Activated CD4-positive, alpha-beta memory T cell treated with anti-CD3 and anti-CD28 coated beads for 36 hours (primary cell): ENCODE measurements at places on chromosomes 3 and 15. TPM values are rescaled to one million over a fixed set of nuclear protein-coding genes. Genes with fewer than 3 reads are reported as not detected.

GRCh38 chr15:40088929-40089755 is 19.5 kb downstream of the BMF start:
- H3K4me3 ChIP-seq, result no peak overlapping the region
- peaks cover 10% of the 10 kb centered on the region for H3K27me3 ChIP-seq
- no peak overlapping the region for H3K27ac ChIP-seq
- no peaks in the 10 kb centered on the region for H3K36me3 ChIP-seq

DNA sequence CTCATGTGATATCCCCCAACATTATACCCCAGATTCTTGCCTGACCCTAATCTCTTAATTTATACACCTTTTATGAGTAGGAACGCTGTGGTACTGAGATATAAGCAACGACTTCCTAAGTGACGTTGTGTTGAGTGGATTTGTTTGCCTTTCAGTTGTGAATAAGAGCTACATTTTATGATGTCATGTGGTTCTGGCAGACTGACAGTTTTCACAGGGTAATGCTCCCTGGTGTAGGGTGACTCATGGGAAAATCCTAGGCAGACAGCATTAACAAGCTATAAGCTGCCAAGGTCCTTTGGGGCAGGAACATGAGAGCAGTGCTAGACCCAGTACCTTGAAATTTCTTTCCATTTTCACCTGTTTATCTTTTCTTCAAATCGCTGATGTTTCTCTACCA is 11.2 kb downstream of the C3orf52 start:
- peaks cover 21% of the 10 kb centered on the region for H3K4me1 ChIP-seq
- H3K27me3 ChIP-seq, result no peaks in the 10 kb centered on the region
- peak; percentile 49 for DNase-seq

The LXN gene
- 8.1 TPM for total RNA-seq

- peaks cover 12% of the 10 kb centered on the region for H3K4me1 ChIP-seq
- no peaks in the 10 kb centered on the region for H3K36me3 ChIP-seq
- no peaks in the 10 kb centered on the region for H3K27me3 ChIP-seq
- DNase-seq, result no peak
- H3K4me3 ChIP-seq, result no peak overlapping the region
Observed at GRCh38 chr3:53075743-53076140, 29.9 kb upstream of the SFMBT1 start.

The TMEM212 gene
- not detected for total RNA-seq

- H3K4me1 ChIP-seq, result no peaks in the 10 kb centered on the region
- no peak overlapping the region for H3K27ac ChIP-seq
- DNase-seq, result no peak
- no peak overlapping the region for H3K4me3 ChIP-seq
- no peaks in the 10 kb centered on the region for H3K36me3 ChIP-seq
Observed at GRCh38 chr3:78368636-78369345, 1328.9 kb downstream of the ROBO2 start.

DNA sequence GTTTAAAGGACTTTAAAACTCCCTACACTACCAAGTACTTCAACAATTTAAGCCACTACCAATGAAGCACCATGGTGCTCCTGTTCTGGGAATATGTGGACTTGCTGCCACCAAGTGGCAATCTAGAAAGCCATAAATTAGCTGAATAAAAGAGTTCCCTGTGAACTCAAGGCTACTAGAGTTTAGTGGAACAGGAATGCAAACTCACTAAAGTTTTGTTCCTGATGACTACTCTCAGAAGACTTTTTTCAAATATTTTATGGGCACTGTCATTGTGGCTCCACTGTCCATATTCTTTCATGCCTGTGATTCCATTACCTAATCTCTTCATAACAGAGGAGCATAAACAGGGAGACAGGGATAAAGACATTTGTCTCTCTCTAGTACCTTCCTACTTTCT is 63.9 kb downstream of the TMCC1 start:
- H3K4me3 ChIP-seq, result no peak overlapping the region
- no peak overlapping the region for H3K27ac ChIP-seq
- DNase-seq, result peak; percentile 31

DNA sequence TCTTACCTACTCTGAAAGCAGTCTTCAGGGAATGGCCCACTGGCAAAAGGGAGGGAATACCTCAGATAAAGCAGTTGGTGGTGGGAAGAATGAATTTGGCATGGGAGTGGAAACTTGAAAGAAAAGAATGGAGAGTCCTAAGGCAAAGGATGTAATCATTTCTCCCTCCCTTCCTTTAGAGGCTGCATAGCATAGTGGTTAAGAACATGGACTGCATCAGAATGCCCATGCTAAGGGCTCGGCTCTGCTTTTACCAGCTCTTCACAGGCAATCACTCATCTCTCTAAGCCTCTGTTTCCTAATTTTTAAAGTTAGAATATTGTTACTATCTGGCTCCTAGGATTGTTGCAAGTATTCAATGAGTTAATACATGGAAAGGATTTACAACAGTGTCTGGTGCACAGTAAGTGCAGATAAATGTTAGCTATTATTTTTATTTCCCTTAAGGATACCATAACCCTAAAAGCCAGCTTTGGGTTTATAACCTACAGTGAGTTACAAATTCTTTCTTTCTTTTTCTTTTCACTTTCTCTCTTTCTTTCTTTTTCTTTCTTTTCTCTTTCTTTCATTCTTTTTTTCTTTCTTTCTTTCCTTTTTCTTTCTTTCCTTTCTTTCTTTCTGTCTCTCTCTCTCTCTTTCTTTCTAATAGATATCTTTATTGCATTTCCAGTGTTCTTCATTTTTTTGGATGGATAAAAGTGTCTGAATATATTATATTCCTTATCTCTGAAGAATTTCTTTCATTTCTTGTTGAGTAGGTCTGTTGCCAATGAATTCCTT is 23.6 kb downstream of the VEPH1 start:
- no peak overlapping the region for H3K27ac ChIP-seq
- DNase-seq, result no peak
- no peaks in the 10 kb centered on the region for H3K36me3 ChIP-seq
- no peak overlapping the region for H3K4me3 ChIP-seq

DNA sequence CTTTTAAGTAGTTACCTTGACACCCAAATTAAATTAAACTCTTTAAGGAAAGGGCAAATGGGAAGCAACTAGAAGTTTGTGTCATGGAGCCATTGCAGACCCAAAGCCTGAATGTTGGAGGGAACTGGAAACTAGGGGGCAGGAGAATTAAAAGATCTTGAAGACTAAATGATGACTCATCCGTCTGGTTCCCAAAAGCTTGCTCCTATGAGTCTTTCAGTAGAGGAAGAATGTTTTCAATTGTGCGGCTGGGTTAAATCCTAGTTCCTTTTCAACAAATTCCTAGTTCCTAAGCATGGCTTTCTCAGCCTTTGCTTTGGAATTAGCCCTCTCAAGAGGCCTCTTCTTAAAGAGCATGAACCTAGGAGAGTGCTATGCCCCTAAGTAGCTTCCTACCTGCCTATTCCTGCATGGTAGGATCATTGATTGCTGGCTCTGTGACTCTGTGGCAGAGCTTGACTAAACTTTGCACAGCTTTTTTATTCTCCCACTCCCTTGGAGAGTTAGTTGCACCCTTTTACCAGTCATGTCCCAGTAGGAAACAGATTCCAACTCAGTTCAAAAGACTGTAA is 17.7 kb downstream of the CLEC3B start:
- H3K4me3 ChIP-seq, result no peak overlapping the region
- H3K4me1 ChIP-seq, result peaks cover 16% of the 10 kb centered on the region
- H3K27me3 ChIP-seq, result peaks cover 10% of the 10 kb centered on the region
- DNase-seq, result no peak

DNA sequence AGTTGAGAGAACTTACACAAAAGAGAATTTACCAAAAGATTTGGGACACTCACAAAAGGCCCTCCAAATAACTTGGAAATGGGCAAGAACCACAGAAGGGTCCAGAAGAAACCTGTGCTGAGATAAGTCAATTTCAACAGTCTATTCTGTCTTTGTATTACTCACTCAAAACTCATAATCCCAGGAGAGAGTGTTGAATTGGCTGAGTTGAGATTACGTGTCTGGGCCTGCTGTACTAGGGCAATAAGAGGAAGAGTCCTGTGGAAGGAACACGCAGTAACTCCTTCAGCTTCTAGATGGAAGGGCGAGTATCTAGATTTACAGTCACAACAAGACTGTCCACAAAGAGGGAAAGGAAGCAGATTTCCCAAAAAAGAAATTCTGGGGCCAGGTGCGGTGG is 42.5 kb upstream of the DYNC1LI1 start:
- no peaks in the 10 kb centered on the region for H3K4me1 ChIP-seq
- H3K27ac ChIP-seq, result no peak overlapping the region
- H3K27me3 ChIP-seq, result peaks cover 6% of the 10 kb centered on the region
- H3K4me3 ChIP-seq, result no peak overlapping the region
- H3K36me3 ChIP-seq, result no peaks in the 10 kb centered on the region

GRCh38 chr15:83410532-83410931 is 36.6 kb upstream of the SH3GL3 start:
- peaks cover 3% of the 10 kb centered on the region for H3K27me3 ChIP-seq
- H3K4me1 ChIP-seq, result no peaks in the 10 kb centered on the region
- no peak for DNase-seq
- H3K27ac ChIP-seq, result no peak overlapping the region
- no peak overlapping the region for H3K4me3 ChIP-seq

The SLC38A3 gene
- total RNA-seq, result not detected

DNA sequence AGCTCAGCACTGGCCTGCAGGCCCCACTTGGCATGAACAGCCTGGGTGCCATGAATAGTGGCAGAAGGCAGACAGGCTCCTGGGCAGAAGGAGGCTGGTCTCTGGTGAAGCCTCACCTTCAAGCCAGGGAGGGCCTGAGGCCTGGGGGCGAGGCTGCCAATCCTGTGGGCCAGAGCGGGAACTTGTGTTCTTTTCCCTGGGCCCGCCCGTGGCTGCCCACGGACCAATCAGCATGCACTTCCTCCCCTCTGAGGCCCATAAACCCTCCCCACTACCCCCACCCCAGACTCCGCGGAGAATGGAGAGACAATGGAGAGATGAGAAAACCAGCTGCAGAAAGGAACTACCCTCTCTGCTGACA is 283.8 kb upstream of the ROBO1 start:
- no peak overlapping the region for H3K4me3 ChIP-seq
- H3K27ac ChIP-seq, result no peak overlapping the region
- no peaks in the 10 kb centered on the region for H3K36me3 ChIP-seq
- DNase-seq, result no peak
- no peaks in the 10 kb centered on the region for H3K27me3 ChIP-seq
- no peaks in the 10 kb centered on the region for H3K4me1 ChIP-seq

- H3K4me3 ChIP-seq, result no peak overlapping the region
- H3K36me3 ChIP-seq, result peaks cover 6% of the 10 kb centered on the region
- H3K4me1 ChIP-seq, result no peaks in the 10 kb centered on the region
- no peak for DNase-seq
Observed at GRCh38 chr15:40618023-40618422, 24.0 kb downstream of the KNL1 start.

DNA sequence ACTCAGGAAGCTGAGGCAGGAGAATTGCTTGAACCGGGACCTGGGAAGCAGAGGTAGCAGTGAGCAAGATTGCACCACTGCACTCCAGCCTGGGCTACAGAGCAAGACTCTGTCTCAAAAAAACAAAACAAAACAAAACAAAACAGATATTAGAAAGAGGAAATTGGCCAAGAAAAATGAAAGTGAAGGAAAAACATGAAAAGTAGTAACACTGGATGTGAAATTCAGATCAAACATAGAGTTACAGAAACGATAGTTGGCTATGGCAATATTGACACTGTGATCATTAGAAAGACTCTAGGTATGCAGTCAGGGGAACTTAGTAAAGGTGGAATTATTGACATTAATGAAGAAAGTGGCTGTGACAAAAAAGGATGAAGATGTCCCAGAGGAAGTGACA is 13.2 kb upstream of the TIPARP start:
- peaks cover 25% of the 10 kb centered on the region for H3K4me1 ChIP-seq
- H3K36me3 ChIP-seq, result no peaks in the 10 kb centered on the region
- no peaks in the 10 kb centered on the region for H3K27me3 ChIP-seq
- no peak for DNase-seq

GRCh38 chr3:168141405-168141998 is 45.8 kb upstream of the GOLIM4 start:
- no peaks in the 10 kb centered on the region for H3K4me1 ChIP-seq
- no peak overlapping the region for H3K27ac ChIP-seq
- no peak overlapping the region for H3K4me3 ChIP-seq
- no peaks in the 10 kb centered on the region for H3K27me3 ChIP-seq
- no peak for DNase-seq
- H3K36me3 ChIP-seq, result no peaks in the 10 kb centered on the region

The SLC28A1 gene
- total RNA-seq, result not detected

The TRA2B gene
- total RNA-seq, result 184 TPM

The AHSG gene
- not detected for total RNA-seq

The POPDC2 gene
- total RNA-seq, result 2.1 TPM

The CLDN16 gene
- total RNA-seq, result not detected

The RBP2 gene
- not detected for total RNA-seq

GRCh38 chr3:39135170-39135805 is 18.1 kb downstream of the CSRNP1 start:
- DNase-seq, result no peak
- no peaks in the 10 kb centered on the region for H3K36me3 ChIP-seq
- peaks cover 26% of the 10 kb centered on the region for H3K4me1 ChIP-seq
- H3K4me3 ChIP-seq, result no peak overlapping the region

The MITF gene
- not detected for total RNA-seq

- no peak overlapping the region for H3K4me3 ChIP-seq
- H3K4me1 ChIP-seq, result no peaks in the 10 kb centered on the region
- DNase-seq, result no peak
- peaks cover 1% of the 10 kb centered on the region for H3K27me3 ChIP-seq
- H3K27ac ChIP-seq, result no peak overlapping the region
Observed at GRCh38 chr3:130838898-130839600, 54.8 kb upstream of the ATP2C1 start.

- no peak for DNase-seq
- no peak overlapping the region for H3K27ac ChIP-seq
- H3K4me1 ChIP-seq, result no peaks in the 10 kb centered on the region
Observed at GRCh38 chr15:45777781-45778180, 143.0 kb downstream of the SQOR start.

The TIGIT gene
- total RNA-seq, result 57.0 TPM

The FEZF2 gene
- not detected for total RNA-seq

DNA sequence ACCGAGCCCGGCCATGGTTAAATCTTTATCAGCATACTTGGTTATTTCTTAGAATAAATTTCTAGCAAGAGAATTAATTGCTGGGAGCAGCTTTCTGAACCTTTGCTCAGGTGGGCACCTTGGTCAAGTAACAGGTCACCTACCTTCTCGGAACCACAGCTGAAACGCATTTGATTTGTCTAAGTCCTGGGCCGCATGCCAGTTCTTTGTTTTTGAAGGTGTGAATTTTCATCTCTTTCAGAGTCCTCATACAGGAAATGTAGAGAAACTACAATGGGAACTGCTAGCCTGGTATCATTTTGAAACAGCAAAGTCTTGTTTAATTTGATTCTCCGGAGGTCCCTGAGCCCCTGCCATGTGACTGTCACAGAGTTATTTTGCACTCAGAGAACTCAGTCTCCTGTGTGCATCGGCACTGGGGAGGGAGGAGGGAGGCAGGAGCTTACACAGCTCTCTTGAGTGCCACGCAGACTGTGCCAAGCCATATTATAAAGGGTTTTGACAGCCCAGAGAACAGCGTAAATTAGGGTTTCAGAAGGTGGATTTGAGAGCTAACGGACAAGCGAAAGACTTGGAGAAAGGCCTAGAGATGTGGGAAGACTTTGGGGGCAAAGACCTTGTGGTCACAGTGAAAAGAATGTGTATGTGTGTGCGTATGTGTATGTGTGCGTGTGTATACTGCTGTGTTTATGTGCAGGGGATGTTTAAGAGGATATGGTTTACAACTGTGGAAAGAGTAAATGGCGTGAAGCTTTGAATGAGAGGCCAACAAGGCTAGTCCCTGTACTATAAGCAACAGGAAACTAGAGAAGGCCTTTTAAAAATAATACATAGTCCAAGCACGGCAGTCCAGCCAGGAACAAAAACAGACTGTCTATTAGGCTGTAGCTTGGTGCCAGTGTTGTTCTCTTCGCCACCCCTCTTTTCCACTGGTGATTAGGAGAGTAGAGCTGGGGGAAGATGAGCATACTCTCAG is 61.8 kb upstream of the ATP13A3 start:
- DNase-seq, result no peak
- no peak overlapping the region for H3K27ac ChIP-seq
- H3K4me1 ChIP-seq, result no peaks in the 10 kb centered on the region
- peaks cover 2% of the 10 kb centered on the region for H3K36me3 ChIP-seq
- no peak overlapping the region for H3K4me3 ChIP-seq
